ENCODE measurements at places on chromosomes 13 and 19.

- no peak for DNase-seq
Observed at GRCh38 chr13:58950911-58951310, 1212.8 kb downstream of the DIAPH3 start.

GRCh38 chr13:99805361-99805760, 166.2 kb downstream of the ZIC5 start:
- DNase-seq = no peak

GRCh38 chr19:17981611-17982010, 14.7 kb downstream of the KCNN1 start:
- no peak for DNase-seq

DNA sequence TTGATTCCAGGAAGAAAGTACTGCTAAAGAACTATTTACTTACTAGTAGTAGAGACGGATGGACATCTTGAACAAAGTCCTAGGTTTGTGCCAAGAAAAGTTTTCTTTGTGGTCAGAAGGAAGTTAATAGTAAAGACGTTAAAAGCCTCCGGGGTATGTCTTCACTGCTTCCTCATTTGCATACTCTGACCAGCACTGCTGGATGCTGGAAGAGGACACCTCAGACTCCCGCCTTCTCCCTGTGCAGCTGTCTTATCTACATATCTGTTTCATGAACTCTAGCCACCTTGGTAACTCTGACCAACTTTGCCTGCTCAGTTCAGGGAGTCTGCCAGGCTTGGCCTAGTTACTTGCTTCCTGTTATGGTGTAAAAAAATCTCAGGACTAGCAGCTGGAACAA, 1109.1 kb upstream of the MIR17HG start:
- DNase-seq = peak; percentile 23

GRCh38 chr19:39328046-39328705, 7.5 kb upstream of the LRFN1 start:
- peak; percentile 65 for DNase-seq

DNA sequence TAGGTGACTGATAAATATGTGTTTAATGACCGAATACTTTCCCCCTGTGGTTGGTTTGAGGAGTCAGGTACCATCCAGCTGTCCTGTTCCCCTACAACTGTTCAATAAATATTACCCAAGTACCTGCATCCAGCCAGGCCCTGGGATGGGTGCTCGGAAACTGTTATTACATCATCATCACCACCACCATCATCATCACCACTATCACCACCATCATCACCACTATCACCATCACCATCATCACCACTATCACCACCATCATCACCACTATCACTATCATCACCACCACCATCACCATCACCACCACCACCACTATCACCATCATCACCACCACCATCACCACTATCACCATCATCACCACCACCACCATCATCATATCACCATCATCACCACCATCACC, 4.1 kb downstream of the NTN5 start:
- DNase-seq = no peak

DNA sequence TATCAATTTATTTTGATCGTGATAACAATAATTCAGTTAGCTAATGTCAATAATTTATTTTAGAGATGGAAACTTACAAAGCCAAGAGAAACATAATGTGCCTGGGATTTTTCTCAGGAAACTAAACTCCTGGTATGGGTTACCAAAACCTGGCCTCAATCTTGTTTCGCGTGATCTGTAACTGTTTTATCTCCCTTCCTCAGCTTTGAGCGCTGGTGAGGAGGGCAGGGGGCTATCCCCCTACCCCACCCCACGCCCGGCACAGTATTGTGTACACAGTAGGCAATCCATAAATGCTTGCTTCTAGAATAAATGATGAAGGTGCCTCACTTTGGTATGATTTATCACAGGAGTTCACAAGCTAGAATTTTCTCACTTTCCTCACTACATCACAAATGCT, 7.7 kb upstream of the DOCK9 start:
- DNase-seq = no peak

DNA sequence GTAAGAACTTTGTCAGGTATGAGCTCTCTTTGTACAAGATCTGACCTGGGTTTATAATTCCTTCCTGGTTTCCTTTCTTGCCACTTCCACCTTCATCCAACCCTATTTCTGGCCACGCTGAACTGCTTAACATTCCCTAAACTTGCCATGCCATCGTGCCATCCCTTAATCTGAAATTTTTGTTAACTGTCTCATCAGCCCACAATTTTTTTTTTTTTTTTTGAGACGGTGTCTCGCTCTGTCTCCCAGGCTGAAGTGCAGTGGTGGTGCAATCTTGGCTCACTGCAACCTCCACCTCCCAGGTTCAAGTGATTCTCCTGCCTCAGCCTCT, 144.6 kb downstream of the GGACT start:
- DNase-seq = no peak

DNA sequence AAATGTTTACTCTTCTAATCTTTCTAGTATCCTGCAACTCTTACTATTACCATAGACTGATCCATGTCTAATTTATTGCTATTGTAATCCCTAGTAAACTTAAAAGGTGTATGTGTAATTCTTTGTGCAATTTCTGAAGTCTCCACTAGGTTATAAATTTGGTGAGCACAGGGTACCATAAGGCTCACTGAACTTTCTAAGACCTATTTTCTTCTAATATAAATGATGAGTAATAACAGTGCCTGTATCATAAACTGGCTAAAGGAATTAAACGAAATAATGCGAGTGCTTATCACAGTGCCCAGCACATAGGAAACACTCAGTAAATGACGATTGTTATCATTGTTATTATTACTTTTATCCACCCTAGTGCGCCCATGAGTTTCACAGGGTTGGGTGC, 119.1 kb downstream of the KLF12 start:
- no peak for DNase-seq

DNA sequence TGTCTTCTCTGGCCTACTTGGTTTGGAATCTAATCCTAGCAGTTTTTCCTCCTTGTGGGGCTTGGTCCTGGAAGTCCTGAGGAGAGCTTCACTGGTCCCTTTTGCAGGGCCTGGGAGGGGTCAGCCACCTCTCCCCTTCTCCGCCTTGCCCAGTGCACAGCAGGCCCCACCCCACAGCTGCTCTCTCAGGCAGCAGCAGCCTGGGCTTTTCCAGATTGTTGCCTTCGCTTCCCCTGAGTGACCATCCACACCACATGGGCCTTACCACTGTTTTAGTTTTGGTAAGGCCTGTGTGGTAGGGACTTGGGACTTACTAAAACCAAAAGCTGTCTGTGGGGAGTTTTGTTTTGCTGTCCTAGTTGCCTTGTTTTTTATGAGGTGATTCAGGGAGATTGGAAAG, 11.5 kb downstream of the MPHOSPH8 start:
- no peak for DNase-seq

GRCh38 chr13:59477011-59477410, 686.7 kb downstream of the DIAPH3 start:
- no peak for DNase-seq

GRCh38 chr13:28531845-28532387, 37.0 kb upstream of the FLT1 start:
- peak; percentile 30 for DNase-seq

- no peak for DNase-seq
Observed at GRCh38 chr13:46154136-46154801, 27.7 kb downstream of the LCP1 start.

- DNase-seq = no peak
Observed at GRCh38 chr19:46906221-46906620, 45.4 kb downstream of the ARHGAP35 start.

GRCh38 chr13:32093006-32093405, 61.4 kb downstream of the FRY start:
- DNase-seq = no peak

GRCh38 chr19:40407714-40408597, 5.2 kb downstream of the PRX start:
- DNase-seq = no peak

All from mesenchymal stem cell (in vitro differentiated cells and primary cell).